PC-9 (cell line): ENCODE measurements at places on chromosomes 5 and 9.
A peak's percentile ranks its signal among the peaks of the same experiment; 100 is the strongest.

DNA sequence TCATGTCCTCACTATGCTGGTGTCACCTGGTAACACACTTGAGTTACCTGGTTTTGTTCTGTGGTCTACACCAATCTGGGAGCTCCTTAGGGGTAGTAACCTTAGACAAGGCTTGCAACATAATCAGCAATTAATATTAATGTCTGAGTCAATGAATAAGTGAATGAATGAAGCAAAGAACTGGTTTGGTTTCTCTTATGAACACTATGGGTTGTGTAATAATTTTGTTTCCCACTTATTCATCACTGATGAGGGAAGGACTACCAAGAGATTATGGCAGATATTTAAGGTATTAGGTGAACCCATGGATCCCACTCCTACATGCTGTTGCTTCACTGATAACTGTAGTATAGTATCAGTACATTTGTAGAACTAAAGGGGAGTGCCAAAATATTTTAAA is 116.0 kb downstream of the SLC12A2 start:
- H3K36me3 ChIP-seq: no peaks in the 10 kb centered on the region
- no peaks in the 10 kb centered on the region for H3K27me3 ChIP-seq
- peak overlapping the region; percentile 40; the same call in 1 of the 2 replicates for H3K4me3 ChIP-seq
- peak overlapping the region; percentile 99 for H3K27ac ChIP-seq
- peaks cover 50% of the 10 kb centered on the region for H3K4me1 ChIP-seq

- no peak overlapping the region for H3K4me3 ChIP-seq
- no peaks in the 10 kb centered on the region for H3K27me3 ChIP-seq
- DNase-seq: no peak
- no peaks in the 10 kb centered on the region for H3K36me3 ChIP-seq
- no peaks in the 10 kb centered on the region for H3K4me1 ChIP-seq
Observed at GRCh38 chr9:136529516-136530460, 16.1 kb downstream of the NOTCH1 start.

GRCh38 chr5:45408067-45408466 is 288.1 kb downstream of the HCN1 start:
- no peaks in the 10 kb centered on the region for H3K27me3 ChIP-seq
- H3K36me3 ChIP-seq: no peaks in the 10 kb centered on the region
- H3K27ac ChIP-seq: no peak overlapping the region
- no peaks in the 10 kb centered on the region for H3K4me1 ChIP-seq
- DNase-seq: no peak

- DNase-seq: no peak
- no peaks in the 10 kb centered on the region for H3K4me1 ChIP-seq
- no peak overlapping the region for H3K27ac ChIP-seq
- H3K36me3 ChIP-seq: no peaks in the 10 kb centered on the region; the same call in 1 of the 2 replicates
- H3K4me3 ChIP-seq: no peak overlapping the region
- H3K27me3 ChIP-seq: no peaks in the 10 kb centered on the region
Observed at GRCh38 chr9:92612816-92613215, 57.1 kb downstream of the IPPK start.

DNA sequence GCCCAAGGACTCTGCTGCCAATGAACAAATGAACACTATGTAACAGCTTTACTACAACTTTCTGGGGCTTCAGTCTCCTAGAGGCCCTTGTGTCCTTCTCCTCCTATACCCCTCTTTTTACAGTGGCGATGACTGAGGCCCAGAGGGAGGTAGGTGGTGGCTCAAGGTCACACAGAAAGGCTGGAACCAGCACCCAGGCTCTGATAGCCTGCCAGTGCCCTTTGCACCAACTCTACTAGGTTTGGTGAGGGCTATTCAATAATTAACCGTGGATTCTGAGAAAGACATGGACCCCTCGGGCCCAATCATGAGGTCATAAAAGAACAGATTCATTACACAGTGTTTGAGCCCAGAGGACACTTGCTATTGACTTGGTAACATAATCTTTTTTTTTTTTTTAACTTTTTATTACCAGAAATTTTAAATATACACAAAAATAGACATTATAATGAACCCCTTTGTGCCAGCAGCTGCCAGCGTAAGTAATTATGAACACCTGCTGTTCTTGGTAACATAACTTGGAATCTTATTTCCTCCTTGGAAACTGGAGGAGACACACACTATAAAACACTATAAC is 6.1 kb upstream of the ALDH1B1 start:
- no peak for DNase-seq
- H3K36me3 ChIP-seq: no peaks in the 10 kb centered on the region
- no peak overlapping the region for H3K27ac ChIP-seq
- no peaks in the 10 kb centered on the region for H3K27me3 ChIP-seq
- H3K4me3 ChIP-seq: no peak overlapping the region
- H3K4me1 ChIP-seq: peaks cover 24% of the 10 kb centered on the region

DNA sequence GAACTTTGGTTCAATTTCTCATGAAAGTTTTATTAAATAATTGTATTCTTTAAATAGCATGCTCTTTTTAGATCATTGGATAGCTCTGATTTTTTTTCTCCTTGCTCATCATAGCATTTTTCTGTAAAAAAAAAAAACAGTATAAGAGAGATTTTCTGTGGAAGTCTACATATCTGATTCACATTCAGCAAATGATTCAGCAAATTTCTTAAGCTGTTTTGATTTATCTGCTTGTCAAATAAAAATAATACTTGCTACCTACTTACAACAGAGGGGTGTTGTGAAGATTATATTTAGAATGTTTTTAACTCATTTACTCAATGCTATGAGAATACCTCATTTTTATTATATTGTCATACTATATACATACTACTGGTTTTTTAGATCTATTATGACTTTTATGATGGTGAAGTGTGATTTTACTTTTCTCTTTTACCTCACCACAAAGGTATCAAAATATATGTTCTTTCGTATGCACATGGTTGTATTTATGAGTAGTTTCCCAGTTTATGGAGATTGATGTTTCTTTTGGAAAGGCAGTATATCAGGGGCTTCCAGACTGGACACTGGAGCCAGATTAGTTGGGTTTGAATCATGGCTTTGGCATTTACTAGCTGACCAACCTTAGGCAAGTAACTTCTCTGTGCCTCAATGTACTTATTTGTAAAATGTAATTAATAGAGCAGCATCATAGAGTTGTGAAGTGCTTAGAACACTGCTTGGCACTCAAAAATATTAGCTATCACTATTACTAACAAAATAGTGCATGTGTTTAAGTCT is 25.5 kb downstream of the TNPO1 start:
- no peak for DNase-seq
- peaks cover 53% of the 10 kb centered on the region for H3K4me1 ChIP-seq
- no peaks in the 10 kb centered on the region for H3K36me3 ChIP-seq
- H3K27ac ChIP-seq: peak overlapping the region; percentile 91
- H3K4me3 ChIP-seq: no peak overlapping the region

- DNase-seq: no peak
- H3K36me3 ChIP-seq: no peaks in the 10 kb centered on the region
- no peak overlapping the region for H3K4me3 ChIP-seq
- no peak overlapping the region for H3K27ac ChIP-seq
- peaks cover 23% of the 10 kb centered on the region for H3K4me1 ChIP-seq
- no peaks in the 10 kb centered on the region for H3K27me3 ChIP-seq
Observed at GRCh38 chr5:75626959-75627358, 15.7 kb downstream of the ANKDD1B start.

- H3K4me1 ChIP-seq: no peaks in the 10 kb centered on the region
- no peak overlapping the region for H3K4me3 ChIP-seq
- peaks cover 26% of the 10 kb centered on the region for H3K27me3 ChIP-seq
- H3K36me3 ChIP-seq: no peaks in the 10 kb centered on the region
- no peak overlapping the region for H3K27ac ChIP-seq
Observed at GRCh38 chr5:684751-685216, 8.4 kb downstream of the TPPP start.

DNA sequence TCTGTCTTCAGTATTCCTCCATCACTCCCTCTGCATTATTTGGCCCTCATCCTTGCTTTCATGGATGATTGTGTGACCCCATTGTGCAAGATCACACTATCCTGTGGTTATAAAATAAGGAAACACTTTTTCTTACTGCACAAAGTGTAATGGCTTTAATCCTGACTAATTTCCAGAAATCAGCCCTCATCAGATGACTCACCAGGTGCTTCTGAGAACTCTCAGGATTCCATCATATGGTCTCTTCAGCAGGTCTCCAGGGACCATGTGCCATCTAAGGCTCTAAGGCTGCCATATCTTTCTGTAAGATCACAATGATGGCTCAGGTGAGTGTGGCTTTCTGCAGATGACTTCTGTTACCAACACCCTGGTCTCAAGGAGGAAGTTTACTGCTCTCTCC is 27.3 kb upstream of the FER start:
- no peaks in the 10 kb centered on the region for H3K27me3 ChIP-seq
- no peak for DNase-seq
- no peak overlapping the region for H3K27ac ChIP-seq
- H3K36me3 ChIP-seq: no peaks in the 10 kb centered on the region

- H3K4me1 ChIP-seq: peaks cover 9% of the 10 kb centered on the region; the same call in 1 of the 2 replicates
- H3K36me3 ChIP-seq: no peaks in the 10 kb centered on the region
- DNase-seq: no peak
- no peak overlapping the region for H3K27ac ChIP-seq
- no peak overlapping the region for H3K4me3 ChIP-seq
Observed at GRCh38 chr9:121656941-121657470, 5.6 kb downstream of the DAB2IP start.

- peaks cover 59% of the 10 kb centered on the region for H3K4me1 ChIP-seq
- peak; percentile 71 for DNase-seq
- no peaks in the 10 kb centered on the region for H3K36me3 ChIP-seq
- H3K27ac ChIP-seq: peak overlapping the region; percentile 82
Observed at GRCh38 chr5:36877667-36878391, 1.3 kb downstream of the NIPBL start.

DNA sequence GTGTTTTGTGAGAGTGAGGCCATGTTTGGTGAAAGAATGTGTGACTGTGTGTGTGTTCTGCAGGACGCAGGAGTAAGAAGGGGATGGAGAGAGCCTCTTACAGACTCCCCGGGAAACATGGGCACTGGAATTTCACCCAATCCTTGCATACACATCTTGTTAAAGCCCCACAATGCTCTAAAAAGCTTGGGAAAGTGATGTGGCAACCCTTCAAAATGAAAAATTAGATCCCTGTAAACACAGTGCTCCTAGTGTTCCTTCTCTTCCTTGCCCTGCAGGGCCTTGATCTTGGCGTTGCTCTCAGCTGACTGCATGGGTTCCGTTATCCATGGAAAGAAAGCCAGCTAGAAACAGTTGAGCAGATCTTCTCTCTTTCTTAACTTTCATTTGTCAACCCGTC is 701.7 kb downstream of the SEMA5A start:
- H3K27ac ChIP-seq: no peak overlapping the region
- no peaks in the 10 kb centered on the region for H3K27me3 ChIP-seq
- DNase-seq: no peak
- H3K36me3 ChIP-seq: no peaks in the 10 kb centered on the region
- H3K4me3 ChIP-seq: no peak overlapping the region

DNA sequence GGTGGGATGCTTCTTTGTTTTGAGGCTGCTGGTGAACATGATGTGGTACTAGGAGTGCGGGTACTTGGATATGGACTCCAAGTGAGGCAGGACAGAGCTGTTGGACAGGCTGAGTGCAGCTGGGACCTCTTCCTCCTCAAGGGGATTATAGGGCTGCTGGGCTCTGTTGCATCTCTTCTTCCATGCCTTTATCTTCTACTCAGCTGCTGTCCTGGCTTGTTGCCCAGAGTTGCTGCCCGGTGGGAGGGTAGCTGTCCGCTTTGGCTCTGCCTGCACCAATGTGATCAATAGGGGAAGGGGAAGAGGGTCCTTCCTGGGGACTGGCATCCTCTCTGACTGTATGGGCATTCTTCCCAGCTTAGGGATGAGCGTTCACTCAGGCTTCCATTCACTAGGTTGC is 1217.9 kb upstream of the ACO1 start:
- no peaks in the 10 kb centered on the region for H3K27me3 ChIP-seq
- H3K36me3 ChIP-seq: no peaks in the 10 kb centered on the region
- no peak overlapping the region for H3K27ac ChIP-seq
- no peak for DNase-seq

- no peak overlapping the region for H3K4me3 ChIP-seq
- no peaks in the 10 kb centered on the region for H3K4me1 ChIP-seq
- no peak for DNase-seq
- H3K27me3 ChIP-seq: peaks cover 69% of the 10 kb centered on the region
- no peaks in the 10 kb centered on the region for H3K36me3 ChIP-seq
- no peak overlapping the region for H3K27ac ChIP-seq
Observed at GRCh38 chr5:765948-766631, 18.4 kb downstream of the ZDHHC11B start.

DNA sequence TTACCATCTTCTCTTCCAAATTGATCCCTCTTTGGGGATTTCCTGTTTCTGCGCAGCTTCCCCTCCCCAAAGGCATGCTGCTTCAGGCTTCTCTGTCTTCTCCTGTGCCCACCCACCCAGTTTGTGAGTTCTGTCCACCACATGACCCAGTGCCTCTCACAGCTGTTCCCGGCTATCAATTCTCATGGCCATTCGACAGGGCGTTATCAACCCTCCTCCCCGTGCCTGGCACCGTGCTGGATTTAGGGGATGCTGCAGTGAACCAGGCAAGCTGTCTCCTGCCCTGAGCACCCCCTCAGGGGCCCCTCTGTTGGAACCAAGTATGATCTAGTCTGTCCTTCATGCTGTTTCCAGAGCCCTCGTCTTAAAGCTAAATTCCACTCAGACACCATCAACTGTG is 38.7 kb downstream of the COL23A1 start:
- DNase-seq: no peak
- H3K36me3 ChIP-seq: no peaks in the 10 kb centered on the region
- H3K27me3 ChIP-seq: peaks cover 84% of the 10 kb centered on the region
- H3K4me1 ChIP-seq: no peaks in the 10 kb centered on the region

GRCh38 chr5:95735406-95735805 is 4.3 kb downstream of the RHOBTB3 start:
- DNase-seq: no peak
- H3K4me1 ChIP-seq: peaks cover 25% of the 10 kb centered on the region
- 0 out of 2 replicates have a peak, but pooled peaks cover 22% of the 10 kb centered on the region for H3K36me3 ChIP-seq
- H3K27me3 ChIP-seq: no peaks in the 10 kb centered on the region
- H3K4me3 ChIP-seq: no peak overlapping the region

GRCh38 chr5:143448518-143448917 is 45.0 kb upstream of the NR3C1 start:
- H3K27me3 ChIP-seq: no peaks in the 10 kb centered on the region
- no peak overlapping the region for H3K27ac ChIP-seq
- no peaks in the 10 kb centered on the region for H3K4me1 ChIP-seq
- no peak for DNase-seq
- H3K4me3 ChIP-seq: no peak overlapping the region
